GM12891 (cell line): ENCODE measurements at places on chromosomes 3 and 15.

DNA sequence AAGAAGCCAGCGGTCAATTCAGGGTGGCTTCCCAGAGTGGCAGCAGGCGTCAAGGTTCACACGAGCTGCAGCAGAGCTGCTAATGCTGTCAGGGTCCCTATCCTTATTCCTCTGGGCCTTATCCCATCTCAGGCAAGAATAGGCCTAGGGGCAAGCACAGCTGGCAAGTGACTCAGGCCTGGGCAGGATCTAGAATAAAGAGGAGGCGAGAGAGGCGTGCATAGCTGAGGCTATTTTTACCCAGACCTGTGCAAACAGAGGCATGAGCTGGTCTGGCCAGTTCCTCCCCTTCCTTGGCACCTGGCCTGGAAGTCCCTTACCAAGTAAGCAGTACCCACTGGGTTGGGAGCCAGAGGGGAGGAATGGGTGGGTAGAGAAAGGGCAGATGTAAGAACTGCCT lies 12.2 kb upstream of the VIPR1 start:
- DNase-seq = no peak

DNA sequence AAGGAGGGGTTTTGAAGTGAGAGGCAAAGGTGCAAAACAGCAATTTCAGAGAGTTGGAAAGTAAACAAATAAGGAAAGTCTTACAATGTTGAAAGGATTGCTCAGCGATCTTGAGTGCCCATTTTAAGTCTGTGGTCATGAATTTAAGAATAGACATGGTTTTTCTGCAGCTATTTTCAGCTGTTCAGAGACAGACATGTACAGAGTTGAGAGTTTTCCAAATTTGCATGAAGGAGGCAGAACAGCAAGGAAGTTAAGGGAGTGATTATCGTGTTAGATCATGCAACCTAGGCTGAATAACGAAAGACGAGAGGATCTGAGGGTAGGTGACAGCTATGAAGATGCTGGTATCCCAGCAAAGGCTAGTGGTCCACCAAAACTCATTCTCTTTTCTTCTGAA lies 37.2 kb downstream of the DET1 start:
- no peak for DNase-seq

GRCh38 chr15:38846346-38846745 lies 281.7 kb upstream of the RASGRP1 start:
- no peak for DNase-seq

- no peak for DNase-seq
These were observed 148.4 kb downstream of the DTWD1 start for GRCh38 chr15:49769225-49769624.

DNA sequence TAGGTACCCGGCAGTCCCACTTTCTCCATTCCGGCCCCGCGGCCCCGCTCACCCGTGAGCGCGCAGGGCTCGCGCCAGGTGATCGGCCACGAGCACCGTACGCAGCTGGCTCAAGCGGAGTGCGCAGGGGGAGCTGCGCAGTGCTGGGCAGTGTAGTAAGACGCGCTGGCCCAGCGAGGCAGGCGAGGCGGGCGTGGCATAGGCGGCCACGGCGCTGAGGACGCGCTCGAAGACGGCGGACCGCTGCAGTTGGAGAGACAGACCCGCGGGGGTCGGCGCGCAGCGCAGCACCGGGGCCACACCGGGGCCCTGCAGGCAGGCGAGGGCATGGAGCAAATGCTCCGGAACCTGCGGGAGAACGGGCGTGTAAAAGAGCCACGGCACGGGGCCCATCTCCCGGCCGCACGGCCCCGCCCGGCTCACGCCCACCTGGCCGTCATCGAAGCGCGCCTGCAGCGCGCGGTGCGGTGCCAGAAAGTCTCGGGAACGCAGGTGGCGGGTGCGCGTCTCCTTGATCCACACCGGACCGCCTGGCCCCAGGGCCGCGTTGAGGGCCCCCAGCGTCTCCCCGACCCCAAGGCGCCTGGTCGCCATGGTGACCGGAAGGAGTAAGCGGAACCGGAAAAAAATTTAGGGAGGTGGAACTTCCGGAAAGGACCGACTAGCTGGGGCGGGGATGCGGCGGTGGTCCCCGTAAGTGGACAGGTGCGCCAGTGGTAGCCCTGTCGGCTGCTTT lies at the start of gene DALRD3:
DALRD3 (minus strand) TSS at position 610 of the 736 bp plus-strand sequence; CDS start at position 594, 16 bp downstream.
- peak; percentile 76 for DNase-seq

- DNase-seq = no peak
These were observed 71.8 kb downstream of the THSD4 start for GRCh38 chr15:71187078-71187477.

DNA sequence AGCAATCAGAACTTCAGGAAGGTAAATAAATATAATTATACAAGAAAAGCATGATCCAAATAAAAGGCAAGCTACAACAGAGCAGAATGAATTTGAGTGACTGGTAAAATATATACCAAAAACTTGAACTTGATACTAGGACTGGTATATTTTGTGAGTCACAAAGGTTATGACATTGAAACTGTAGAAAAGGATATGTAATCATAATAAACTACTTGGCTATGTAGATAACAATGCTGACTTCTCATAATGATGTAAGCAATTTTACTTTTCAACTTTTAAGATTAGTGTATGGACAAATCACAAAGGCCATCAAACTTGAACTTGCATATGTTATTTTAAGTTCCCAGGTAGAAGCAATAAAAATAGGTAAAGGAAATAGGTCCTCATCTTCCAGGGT lies 384.5 kb upstream of the NECTIN3 start:
- DNase-seq = no peak

GRCh38 chr15:29665444-29666003 lies 156.7 kb downstream of the TJP1 start:
- DNase-seq = no peak

GRCh38 chr15:52128568-52128967 lies 16.0 kb upstream of the BCL2L10 start:
- no peak for DNase-seq

DNA sequence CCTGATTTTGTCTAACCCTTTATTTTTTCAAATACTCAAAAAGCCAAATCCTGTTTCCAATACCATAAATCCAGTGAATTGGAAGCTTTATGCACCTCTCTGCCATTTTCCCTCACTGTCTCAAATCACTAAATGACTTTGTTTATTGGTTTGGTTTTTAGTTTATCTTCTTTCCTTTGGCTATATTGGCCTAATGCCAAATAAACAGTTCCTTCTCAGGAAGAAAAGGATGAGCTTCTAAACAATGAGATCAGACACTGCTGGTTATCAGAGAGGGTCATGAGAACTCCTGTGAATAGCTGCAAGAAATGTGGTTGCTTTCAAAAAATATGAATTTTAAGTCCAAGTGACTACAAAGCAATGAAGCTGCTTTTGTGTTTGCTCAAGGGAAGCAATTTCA lies 359.9 kb downstream of the MECOM start:
- no peak for DNase-seq

DNA sequence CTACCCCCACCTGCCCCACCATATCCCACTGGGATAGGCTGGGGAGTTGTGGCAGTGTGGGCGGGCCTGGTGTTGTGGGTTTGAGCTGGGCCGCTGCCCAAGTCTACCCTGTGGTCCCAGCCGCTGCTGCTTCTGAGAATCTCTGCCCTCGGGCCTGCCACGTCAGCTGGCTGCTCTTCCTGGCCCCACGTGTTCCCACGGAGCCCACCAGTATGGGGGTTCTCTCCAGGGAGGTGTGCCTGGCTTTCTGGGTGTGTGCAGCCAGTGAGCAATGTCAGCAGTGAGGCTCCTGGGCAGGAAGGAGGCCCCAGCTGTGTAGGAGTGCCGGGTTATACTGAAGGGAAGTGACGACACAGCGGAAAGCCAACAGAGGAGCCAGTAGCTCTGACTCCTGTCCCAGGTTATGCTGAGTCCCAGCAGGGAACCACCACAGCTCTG lies 10.5 kb downstream of the GNAI2 start:
- peak; percentile 83 for DNase-seq

DNA sequence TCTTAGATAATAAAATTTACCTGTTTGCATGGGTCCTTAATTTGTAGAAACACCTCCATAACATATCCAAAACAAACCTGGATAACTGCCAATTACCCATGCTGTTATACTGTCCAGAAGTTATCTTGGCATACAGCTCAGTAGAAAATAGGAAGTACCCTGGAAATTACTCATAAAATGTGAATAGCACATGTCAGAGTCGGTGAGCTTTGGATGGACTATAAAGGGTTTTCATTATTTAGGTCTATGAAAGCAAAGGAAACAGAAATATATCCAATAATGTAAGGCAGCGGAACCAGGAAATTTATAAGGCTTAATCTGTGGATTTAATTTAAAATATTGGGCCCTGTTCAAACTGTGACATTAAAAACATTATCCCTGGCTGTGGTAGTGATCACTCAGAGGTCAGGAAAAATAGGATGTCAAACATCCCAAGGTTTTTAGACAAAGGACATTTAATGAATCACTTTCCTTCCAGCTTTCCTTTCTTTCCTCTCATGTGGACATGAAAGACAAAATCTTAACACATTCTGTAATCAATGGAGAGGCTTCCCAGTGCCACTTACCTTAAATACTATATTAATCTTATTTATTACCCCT lies 459.0 kb upstream of the DPH6 start:
- no peak for DNase-seq

DNA sequence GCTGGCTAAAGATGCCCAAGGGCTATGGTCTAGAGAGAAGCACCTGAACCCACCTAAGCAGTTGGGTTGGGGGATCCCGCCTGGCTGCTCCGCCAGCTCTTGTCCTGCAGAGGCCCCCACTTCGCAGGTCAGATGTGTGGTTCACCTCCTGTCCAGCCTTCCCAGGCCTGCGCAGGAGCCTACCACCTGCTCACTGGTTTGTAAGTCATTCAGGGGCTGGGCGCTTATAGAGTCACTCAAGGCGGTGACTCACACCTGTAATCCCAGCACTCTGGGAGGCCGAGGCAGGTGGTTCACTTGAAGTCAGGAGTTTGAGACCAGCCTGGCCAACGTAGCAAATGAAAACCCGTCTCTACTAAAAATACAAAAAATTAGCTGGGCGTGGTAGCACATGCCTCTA lies 3.9 kb upstream of the FURIN start:
- no peak for DNase-seq

DNA sequence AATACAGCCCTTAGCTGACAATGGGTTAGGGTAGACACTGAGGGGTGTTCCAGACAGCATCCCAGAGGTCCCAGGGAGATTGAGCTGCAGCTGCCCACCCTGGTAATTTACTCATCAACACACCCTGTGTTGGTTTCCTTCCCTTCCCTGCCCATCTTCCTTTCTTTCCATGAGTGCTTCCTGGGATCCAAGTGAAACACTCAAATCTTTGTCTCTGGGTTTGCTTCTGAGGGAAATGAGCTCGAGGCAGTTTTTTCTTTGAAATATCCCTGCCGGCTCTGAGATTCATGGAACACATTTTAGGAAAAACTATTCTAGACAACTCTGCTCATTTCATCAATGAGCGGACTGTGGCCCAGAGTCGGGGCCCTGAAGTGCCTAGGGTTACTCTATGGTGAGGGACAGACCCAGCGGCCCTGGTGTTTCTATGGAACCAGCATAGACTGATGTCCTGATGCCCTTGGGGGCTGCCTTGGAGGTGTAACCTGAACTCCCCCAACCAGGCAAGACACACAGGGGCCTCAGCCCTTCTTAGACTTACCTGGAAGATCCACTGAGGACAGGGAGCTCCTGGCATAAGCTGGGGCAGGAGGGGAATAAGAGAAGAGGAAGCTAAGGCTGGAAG lies 14.9 kb upstream of the CSRNP1 start:
- DNase-seq = no peak

GRCh38 chr3:187321766-187322165 lies 30.2 kb upstream of the MASP1 start:
- DNase-seq = no peak

DNA sequence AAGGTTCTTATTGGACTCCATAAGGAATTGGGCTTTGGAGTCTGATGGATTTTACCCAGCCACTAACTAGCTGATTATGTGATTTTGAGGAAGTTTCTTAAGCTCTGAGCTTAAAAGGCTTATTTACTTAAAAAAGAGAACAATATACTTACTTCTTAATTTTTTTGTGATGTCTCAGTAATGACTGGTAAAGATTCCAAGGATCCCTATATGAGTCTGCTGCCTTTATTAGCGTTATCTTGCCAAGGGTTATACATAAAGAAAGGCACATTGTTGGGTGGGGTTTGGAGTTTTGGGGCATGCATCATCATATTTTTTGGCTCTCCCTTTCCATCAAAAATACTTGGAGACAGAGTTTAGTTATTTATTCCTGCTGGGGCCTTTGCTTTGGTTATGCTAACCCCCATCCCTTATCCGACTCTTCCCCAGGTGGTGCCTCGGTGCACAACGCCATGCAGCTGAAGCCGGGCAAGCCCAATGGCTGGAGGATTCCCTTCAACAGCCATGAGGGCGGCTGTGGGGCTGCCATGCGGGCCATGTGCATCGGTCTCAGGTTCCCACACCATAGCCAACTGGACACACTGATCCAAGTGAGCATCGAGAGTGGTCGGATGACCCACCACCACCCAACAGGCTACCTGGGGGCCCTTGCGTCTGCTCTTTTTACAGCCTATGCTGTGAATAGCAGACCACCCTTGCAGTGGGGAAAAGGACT lies 6.7 kb downstream of the ADPRH start:
- DNase-seq = no peak

DNA sequence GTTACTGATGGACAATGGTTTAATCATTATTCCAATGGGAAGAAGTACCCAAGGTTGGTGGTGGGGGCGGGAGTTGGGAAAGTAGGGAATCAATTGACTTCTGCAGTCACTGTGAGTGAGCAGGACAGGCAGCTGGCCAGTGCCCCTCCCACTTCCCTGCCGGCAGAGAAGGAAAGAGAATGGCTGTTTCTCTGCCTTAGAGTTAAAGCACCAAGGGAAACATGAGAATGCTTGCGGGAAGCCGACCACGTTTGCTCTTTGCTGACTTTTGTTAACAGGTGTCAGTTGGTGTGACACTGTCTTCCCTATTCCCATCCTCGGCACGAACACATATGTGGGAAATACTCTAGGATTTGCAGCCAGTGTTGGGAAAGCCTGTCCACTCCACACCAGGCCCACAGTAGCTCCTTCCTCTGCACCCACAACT lies 33.5 kb upstream of the MFSD1 start:
- DNase-seq = no peak

DNA sequence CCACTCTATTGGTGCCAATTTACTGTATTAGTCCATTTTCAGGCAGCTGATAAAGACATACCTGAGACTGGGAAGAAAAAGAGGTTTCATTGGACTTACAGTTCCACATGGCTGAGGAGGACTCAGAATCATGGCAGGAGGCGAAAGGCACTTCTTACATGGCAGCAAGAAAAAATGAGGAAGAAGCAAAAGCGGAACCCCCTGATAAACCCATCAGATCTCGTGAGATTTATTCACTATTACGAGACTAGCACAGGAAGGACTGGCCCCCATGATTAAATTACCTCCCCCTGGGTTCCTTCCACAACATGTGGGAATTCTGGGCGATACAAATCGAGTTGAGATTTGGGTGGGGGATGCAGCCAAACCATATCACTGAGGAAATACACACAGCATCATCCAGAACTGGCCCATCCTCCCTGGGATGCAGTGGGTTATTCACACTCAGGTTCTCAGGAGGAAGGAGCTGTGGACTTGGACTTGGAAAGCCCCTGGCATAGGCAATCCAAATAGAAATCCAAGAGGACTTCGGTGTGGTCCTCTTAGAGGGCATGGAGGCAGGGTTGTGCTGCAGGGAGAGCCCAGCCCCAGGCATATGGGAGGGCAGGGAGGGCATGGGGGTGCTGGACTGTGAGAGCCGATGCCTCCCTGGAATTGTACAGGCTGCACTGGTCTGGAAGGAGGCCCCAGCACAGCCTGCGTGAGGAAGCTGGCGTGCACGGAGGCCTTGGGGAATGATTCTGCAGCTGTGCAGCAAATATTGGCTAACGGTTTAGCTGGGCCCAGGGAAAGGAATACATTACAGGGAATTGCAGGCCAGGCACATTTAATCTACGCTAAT lies 62.9 kb downstream of the EFCAB12 start:
- no peak for DNase-seq

- DNase-seq = no peak
These were observed 74.9 kb downstream of the DAPK2 start for GRCh38 chr15:63971427-63971805.
